ENCODE measurements at places on chromosomes 2 and 18.

DNA sequence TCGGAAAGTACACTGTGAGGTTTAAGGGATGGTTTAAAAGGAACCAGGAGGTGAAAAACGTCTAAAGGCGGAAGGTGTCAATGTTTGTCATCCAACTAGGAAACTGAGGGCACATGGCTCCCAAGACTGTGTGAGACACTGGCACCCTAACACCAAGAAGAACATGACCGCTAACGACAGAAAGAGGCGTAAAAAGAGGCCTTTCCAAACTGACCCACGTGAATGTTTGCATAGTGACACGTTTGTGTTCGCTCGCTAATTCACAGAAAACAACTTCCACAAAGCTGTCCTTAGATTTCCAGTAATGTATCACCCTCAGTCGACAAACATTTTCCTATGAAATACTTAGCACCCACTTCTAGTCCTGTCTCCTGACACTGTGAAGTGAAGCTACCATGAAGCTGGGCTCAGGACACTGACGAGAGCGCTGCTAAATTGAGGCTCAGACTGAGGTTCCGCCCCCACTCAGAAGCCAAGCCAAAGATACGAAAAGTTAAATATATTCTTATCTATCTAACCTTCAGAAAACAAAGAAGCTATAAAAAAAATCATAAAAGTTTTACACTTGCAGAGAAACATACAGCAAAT lies 86.5 kb downstream of the ZNF516 start:
- DNase-seq = no peak

GRCh38 chr2:68643011-68643873 lies at the start of gene PROKR1:
PROKR1 (plus strand) TSS chr2:68643579; CDS start chr2:68645822, 2,243 bp downstream.
- no peak for DNase-seq

- DNase-seq = no peak
Measured at GRCh38 chr2:100237770-100238169, 84.5 kb downstream of the LONRF2 start.

DNA sequence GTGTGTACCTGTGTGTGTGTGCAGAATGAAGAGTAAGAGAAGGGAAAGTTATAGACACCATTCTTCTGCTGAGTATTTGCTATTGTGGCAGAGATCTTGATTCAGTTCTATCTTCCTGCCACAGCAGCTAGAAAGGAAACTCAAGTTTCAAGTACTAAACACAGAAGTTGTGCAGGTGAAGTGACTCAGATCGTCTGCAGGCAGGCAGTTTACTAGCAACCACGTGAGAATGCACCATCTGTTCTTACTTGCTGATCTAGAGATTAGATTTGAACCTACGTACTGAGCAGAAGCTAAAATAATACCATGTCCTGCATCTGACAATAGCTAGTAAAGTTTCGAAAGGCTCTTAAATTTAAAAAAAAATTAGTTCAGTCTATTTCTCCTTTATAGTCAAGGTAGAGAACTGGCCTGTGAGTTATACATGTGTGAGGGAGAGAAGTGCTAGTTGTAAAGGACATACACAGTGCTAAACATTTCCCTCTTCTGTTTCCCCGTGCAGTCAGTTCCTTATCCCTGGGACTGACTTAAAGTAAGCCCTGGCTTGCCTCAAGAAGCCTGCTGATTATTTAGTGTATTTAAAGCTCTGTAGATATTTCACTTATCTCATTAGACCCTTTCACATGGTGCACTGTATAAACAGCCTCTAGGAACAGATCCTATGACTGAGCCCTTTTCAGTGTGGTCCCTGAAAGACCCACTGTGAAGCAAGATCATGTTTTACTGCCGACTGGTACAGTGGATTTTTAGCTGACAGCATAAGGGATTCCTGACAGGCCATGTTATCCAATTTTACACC lies 45.0 kb downstream of the SLC38A11 start:
- DNase-seq = no peak

DNA sequence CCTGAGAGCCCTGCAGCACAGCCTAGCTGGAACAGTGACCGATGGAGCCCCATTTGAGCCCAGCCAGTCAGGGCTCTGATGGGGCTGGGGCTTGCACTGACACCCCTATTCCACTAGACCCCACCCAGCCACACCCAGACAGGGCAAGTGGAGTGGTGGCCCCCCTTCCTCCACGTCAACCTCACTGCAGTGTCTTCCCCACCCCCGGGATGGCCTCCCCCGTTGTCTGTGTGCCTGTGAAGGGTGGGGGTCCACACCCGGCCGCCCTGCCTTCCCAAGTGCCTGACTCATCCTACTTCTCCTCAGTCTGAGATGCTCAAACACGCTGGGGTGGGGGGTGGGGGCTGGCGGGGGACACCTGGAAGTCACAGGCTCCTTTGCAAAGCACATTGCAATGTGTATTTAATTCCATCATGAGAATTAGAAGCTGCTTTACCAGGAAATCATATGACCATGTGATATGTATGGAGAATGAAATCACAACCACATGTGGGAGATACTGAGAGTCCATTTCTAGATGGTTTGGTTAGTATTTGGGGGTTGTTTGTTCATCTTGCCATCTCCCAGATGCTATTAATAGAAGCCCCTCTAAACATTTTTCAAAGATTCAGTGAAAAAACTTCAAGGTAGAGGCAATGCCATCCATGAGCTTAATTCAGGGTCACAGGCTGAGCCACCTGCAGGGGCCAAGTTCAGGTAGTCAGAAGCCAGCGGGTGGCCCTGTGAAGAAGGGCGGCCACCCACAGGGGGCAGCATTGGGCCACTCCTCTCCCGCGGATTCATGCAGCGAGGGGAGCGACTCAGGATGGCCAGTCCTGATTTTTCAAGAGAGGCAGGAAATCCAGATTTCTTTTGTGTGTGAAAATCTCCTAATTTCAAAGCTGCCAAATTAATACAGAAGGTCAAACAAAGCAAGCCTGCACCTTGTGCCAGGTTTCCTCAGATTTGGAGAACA lies 22.7 kb upstream of the GMPPA start:
- no peak for DNase-seq

- no peak for DNase-seq
Measured at GRCh38 chr2:70008290-70008689, 46.9 kb upstream of the ASPRV1 start.

DNA sequence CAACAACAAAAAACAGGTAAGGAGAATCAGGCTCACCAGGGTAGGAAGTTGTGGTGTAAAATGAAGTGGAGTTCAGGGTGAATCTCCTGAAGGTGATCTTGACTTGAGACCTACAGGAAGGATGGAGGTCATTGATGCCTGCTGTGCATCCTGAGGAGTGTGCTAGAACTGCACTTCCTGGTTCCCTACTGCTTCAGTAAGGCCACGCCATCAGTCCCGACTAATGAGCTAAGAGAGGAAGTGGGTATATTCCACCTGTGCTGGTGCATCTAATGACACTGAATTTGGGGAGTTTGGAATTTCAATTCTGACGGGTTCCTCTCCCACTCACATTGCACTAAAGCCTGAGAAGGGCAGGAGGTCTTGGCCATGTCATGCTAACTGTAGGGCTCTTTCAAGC lies 349.3 kb upstream of the SLC14A2 start:
- no peak for DNase-seq

DNA sequence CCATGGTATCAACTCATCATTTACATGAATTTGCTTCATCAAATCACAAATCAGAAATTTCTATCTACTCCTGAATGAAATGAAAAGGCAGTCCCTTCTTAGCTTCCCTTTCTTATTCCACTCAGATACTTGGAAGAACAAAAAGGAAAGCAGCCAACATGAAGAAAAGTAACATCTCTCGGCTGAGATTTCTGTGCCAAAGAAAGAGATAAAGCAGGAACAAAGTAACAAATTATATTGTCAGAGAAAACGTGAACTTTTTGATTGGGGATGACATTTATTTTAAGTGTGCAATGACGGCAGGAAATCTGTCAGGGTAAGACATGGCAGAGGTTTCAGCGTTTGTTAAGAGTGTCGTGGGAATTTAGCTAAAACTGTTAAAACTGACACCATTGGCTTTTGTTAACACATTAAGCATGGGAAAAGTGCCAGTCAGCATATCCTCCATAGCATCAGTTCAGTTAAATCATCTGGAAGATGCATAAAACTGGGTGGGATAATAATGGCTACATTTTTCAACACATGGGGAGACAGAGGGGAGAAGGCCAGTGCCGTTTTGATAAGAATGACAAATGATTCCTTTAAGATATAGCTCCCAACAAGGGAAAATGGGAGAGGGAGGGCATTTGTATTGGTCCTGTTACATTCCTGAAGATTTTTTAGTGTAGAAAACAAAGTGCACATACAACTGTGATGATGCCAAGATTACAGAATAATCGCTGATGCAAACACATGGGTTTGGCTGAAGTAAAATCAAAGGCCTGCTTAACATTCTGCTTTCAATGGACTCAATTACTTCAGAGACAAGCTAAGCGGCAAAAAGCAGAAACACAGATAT lies 211.6 kb downstream of the ZNF521 start:
- DNase-seq = no peak

DNA sequence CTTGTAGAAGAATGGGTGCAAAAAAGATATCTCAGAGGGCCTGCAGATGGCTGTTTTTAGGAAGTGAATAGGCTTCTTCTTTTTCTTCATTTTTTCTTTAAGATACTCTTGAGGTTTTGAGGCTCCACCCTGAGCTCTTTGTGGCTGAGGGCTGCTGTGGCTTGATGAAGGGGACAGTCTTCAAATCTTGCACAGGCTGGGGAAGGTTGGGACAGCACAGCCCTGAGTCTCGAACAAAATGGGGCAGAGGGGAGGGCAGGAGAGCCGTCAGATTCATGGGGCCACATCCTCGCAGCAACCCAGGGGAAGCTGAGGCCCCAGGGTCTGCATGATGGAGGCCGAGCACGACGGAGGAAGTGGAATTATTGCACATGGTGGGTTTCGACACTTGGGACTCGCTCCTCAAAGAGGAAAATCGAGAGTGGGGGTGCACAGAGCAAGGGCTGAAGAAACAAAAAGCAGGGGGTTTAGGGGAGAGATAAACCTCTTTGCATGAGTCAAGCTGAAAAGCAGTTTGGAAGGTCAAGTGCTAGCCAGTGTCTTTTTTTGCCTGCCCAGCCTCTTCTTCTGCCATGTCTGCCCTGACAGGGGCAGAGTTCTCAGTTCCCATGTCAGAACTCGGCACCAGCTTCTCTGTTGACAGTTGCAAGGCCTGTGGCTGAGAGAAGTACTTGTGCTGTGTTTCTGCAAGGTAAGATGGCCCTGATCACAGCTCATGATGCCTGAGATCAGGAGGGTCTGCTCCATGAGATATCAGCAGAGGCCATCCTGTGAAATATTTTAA lies 19.5 kb downstream of the INPP4A start:
- no peak for DNase-seq

DNA sequence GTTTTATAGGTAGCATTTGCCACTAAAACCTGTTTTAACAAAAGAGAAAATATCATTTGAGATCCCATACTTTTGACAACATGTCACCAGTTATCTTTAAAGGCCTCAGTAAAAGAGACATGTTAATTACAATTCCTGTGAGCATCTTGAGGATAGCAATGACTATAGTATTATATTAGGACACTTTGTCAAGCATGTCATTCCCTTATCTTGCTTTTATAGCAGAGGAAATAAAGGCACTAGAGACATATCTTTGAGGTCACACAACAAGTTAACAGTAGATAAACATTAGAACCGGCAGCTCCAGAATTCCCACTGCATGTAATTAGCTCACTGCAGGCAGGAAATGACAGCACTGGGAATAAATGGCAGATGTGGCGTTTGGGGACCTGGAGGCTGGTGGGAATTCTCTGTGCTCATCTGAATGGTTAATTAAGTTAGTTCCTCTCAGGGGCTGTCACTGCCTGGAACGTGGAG lies 25.9 kb downstream of the LYPD6B start:
- no peak for DNase-seq
